Activated CD4-positive, alpha-beta T cell treated with anti-CD3 and anti-CD28 coated beads for 48 hours (primary cell): ENCODE measurements at places on chromosomes 1 and 21.
A peak's percentile ranks its signal among the peaks of the same experiment; 100 is the strongest.

DNA sequence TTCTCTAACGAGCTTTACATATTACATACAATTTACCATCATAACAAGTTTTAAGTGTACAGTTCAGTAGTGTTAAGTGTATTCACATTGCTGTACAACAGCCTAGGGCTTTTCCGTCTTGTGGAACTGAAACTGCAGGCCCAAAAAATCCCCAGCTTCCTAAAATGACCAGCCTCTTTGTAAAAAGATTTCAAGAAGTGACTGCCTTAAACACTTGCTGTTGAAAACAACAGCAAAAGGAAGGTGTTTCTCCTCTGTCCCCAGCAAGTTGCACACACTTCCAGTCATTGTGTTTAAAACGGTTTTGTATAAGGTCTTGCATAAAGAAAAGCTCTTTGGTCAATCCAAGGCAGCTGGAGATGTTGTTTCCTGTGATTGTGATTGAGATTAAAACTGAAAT lies 16.0 kb upstream of the GBP1 start:
- no peak for DNase-seq

- DNase-seq: no peak
Measured at GRCh38 chr1:162904579-162904978, 43.6 kb upstream of the CCDC190 start.

- no peak for DNase-seq
Measured at GRCh38 chr1:16375521-16376340, 8.7 kb downstream of the SZRD1 start.

DNA sequence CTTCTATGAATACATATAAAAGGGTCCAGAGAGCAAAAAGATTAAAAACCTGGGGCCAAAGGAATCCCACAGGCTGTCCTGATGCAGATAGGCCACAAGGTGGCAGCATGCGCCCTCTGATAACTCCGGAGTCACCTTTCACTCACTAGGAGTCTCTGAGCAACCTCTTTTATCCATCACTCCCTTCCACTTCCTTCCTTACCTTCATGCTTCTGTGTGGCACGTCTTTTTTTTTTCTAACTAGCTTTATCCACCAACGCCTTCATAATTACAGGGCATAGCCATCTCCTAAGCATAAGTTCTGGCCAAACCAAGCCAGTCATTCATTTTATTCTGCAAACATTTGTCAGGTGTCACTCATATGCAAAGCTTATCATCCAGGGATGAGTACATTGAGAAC lies 3.9 kb upstream of the PGLYRP4 start:
- peak; percentile 75 for DNase-seq

DNA sequence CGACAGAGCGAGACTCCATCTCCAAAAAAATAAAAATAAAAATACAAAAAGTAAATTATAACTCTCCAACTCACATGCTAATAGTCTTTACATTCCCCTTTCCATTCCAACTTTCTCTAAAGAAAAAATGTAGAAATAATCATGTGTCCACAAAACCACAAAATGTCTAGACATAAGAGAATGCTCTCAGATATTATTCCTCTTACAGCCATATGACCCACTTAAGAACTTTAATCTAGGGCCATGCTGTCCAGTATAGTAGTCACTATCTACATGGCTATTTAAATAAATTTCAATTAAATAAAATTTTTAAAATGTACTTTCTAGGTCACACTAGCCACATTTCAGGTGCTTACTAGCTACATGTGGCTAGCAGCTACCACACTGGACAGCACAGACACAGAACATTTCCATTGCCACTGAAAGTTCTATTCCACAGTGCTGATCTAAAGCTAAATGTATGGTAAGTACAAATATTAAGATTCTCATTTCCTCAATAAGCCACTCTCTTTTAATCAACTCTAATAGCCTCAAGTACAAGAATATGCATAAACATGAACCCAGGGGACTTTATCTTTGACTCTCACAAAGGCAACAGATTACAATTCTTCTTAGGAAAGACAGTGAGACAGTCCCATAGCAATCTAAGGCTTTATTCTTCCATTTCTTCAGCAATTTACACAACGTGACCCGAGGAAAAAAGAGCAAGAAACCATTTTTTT lies 138.6 kb downstream of the RERE start:
- no peak for DNase-seq

DNA sequence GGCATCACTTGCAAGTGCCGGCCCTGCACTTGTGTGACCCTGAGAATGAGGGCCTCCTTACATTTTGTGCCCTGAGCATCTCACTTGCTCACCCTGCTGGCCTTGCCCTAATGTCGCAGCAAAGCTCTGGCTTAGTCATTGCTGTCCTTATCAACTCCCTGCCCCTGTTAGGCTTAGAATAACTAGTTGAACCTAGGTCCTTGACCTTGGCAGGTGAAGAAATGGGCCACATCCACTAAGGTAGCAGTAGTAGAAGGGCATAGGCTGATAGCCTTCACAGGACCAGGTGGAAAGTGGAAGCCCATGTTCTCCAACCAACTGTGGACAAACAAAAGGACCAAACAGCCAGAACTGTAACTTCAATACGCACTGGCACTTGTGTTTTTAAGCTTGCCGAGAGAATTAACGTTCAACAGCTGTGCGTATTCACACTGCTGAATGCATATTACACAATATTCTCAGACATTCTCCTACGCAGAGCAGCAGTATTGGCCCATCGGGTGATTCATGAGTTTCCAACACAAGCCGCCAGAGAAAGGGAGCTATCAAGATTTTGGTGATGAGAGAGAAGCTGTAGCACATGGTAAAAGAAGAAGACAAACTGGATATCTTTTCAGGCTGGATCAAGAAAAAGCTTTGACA lies 27.7 kb upstream of the PTGFRN start:
- peak; percentile 59 for DNase-seq

DNA sequence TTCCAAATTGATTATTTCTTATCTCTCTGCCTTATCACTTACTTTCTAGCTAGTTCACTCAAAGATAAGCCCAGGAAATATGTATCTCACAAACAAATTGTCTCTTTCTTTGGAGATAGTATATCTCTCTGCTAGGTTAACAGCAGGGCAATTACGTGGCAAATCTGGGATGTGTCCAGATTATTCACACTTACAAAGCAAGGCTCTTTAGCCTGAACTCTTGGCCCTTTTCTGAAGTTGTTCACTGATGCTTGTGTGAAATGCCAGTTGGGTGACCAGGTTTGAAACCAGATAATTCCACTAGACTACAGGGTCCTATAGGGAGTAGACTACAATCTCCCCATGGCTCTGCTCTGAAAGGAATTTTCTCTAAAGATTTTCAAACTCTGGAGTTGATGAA lies 30.8 kb upstream of the FAM78B start:
- DNase-seq: no peak

- no peak for DNase-seq
Measured at GRCh38 chr1:234093741-234094140, 189.3 kb downstream of the SLC35F3 start.

- DNase-seq: no peak
Measured at GRCh38 chr1:186022184-186022583, 288.0 kb downstream of the HMCN1 start.

GRCh38 chr21:42349420-42350317 lies 1.1 kb downstream of the TFF2 start:
- no peak for DNase-seq

DNA sequence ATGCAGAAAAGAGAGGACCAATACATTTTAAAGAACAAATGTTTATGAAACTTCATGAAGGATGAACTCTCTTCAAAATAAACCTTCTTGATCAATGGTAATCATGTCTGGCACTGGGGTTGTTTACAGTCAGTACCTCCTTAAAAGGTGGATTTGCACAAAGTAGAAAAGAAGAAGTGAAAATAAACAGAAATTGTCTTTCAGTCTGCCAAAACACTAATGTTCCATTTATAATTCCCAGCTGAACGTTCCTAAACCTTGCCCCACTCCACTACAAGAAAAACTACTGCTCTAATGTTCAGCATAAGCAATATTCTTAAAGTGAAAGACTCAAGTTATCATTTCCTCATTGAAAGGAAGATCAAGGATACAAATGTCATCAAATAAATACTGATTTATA lies 86.2 kb downstream of the EIF4G3 start:
- no peak for DNase-seq

GRCh38 chr21:36828208-36828607 lies 129.3 kb downstream of the SIM2 start:
- DNase-seq: no peak

GRCh38 chr1:112636597-112637253 lies 17.1 kb downstream of the CAPZA1 start:
- no peak for DNase-seq

DNA sequence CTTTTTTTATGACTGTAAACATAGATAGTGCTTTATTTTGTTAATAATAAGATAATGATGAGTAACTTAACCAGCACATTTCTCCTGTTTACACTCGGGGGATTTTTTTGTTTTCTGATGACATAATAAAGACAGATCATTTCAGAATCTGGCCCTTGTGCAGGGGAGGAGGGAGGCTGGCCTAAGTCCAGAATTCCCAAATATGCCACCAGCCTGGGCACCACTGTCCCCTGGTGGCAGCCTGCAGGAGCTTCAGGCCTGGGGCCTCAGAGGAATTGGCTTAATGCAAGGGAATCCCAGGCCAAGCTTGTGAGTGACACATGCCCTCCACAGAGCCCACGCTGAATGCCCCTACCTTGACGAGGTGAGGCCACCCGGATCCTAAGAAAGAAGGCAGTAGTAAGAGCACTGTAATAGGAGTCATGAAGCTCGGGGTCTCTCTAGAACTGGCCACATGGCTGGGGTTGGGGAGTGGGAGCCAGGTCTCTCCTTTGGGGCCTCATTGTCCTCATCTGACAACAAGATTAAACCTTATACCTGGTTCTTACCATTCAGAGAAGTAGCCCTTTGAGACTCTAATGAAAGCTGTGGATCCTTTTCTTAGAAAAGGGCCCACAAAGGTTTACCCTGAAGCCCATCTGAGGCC lies 24.1 kb downstream of the ETNK2 start:
- peak; percentile 27 for DNase-seq

GRCh38 chr1:51709951-51710350 lies 93.1 kb downstream of the OSBPL9 start:
- no peak for DNase-seq

DNA sequence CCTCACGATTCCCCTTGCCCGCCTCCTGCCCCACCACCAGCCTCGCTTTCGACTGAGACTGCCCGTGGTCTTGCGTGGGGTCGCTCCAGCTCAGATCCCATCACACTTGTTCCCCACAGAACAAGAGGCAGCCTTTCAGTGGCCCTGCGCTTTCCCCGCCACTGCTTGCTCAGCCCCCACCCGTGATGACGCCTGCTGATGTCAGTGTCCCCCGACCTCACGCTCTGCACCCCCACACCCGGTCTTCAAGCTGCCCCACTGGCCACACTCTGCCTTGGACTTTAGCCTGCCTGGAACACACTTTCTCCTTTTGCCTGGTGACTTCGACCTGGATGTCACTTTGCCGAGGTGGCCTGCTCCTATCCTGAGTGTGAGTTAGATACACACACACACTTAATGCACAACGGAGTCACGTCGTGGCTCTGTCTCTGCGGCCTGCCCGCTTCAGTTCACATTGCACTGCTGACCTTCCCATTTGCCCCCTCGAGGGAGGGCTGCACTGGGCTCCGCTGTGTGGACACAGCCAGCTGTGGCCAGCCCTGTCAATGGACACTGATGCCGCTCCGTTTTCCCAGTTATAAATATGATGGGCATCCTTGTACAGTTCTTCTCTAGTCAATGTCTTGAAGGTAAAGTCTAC lies 13.0 kb downstream of the AGPAT3 start:
- DNase-seq: no peak

DNA sequence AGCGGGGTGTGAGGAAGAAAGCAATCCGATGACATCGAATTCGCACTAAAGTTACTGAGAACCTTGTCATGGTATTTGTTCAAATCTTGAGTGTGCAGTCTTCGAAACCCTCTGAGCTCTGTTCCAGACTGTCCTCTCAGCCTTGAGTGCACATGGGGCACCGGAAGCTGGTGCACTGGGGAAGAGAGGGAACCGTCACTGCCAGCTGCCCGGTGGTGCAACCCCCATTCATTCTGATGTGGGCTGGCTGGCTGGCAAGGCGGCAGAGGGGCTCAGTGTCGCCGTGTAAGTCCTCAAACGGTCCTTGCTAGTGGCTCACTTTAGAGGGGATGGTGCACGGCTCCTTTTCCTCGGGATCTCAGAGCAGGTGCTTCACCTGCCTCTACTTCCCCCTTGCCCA lies 137.4 kb downstream of the KIF26B start:
- DNase-seq: no peak

DNA sequence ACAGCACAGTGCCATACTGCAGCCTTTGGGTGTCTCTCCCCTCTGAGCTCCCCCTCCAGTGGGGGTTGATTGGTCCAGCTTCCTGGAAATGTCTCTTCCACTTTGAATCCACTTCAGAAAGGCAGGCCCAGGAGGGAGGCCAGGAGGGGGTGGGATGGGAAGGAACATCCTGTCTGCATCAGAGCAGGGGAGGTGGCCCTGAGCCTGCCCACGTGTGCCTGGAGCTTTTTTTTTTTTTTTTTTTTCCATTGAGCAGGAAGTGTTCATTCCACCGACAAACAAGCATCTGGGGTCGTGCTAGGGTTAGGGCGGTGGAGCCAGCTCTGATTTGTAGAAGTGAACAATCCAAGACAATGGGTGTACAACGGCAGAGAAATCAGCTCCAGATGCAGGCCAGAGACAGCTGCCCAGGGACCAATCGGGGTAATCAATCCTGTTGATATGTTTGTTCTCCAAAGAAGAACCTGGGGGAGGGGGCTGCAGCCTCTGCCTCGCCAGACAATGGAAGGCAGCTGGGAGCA lies 93.3 kb downstream of the SSBP3 start:
- no peak for DNase-seq

DNA sequence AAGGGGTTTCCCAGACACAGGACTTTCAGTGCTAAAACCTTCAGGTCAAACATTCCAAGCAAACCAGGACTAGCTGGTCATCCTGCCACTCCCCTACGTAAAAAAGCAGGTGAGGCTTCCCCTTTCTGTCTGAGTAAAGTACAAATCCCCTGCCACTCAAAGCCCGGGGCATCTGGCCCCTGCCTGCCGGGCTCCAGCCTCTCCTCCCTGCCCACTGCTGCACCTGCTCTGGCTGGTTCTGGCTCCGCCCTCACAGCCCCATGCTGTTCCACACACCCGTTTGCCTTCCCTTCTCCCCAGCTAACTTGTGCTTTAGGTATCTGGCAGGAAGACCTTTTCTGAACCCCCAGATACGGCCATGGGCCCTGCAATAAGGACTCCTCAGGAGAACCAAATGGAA lies 23.3 kb upstream of the S100A7 start:
- DNase-seq: no peak

- no peak for DNase-seq
Measured at GRCh38 chr1:214377886-214378285, 96.9 kb downstream of the SMYD2 start.

DNA sequence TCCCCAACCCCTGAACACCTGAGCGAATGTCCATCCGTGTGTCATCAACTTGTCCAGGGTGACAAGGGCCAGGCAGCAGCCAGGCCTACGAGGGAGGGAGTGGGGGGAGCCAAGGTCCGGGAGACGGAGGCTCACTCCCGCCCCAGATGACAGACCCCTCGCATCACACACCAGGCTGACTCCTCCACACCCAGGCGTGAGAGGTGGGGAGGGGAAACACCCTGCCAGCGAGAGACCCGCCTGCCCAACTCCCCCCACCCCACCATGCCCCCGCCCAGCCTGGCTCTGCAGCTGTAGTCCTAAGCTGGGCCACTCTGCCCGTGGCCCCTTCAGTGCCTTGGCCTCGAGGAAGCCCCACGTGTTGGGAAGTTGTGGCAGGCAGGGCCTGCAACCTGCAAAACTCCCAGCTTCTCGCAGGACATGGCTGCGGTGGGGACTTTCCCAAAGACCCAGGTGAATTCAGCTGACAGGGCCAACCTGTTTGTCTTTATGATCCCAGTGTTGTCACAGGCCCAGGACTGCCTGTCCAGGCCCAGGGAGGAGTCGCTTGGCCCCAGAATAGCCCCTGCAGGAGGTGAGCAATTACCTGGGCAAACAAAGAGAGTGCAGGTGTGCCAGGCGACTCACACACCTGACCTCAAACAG lies 62.9 kb downstream of the RIPK4 start:
- DNase-seq: no peak
